ENCODE measurements at places on chromosomes 1 and 21. TPM values are rescaled to one million over a fixed set of nuclear protein-coding genes. Genes with fewer than 3 reads are reported as not detected.
A peak's percentile ranks its signal among the peaks of the same experiment; 100 is the strongest.

The RCSD1 gene
- total RNA-seq, result 84.9 TPM

The SPATA21 gene
- not detected for total RNA-seq

The CCDC17 gene
- 2.5 TPM for total RNA-seq

The LEFTY1 gene
- total RNA-seq, result not detected

The DMBX1 gene
- total RNA-seq, result not detected

The RHD gene
- not detected for total RNA-seq

The TMEM35B gene
- 15.0 TPM for total RNA-seq

The TIE1 gene
- total RNA-seq, result 2.9 TPM

The RGS8 gene
- total RNA-seq, result not detected

The LINGO4 gene
- not detected for total RNA-seq

The LHX8 gene
- total RNA-seq, result not detected

DNA sequence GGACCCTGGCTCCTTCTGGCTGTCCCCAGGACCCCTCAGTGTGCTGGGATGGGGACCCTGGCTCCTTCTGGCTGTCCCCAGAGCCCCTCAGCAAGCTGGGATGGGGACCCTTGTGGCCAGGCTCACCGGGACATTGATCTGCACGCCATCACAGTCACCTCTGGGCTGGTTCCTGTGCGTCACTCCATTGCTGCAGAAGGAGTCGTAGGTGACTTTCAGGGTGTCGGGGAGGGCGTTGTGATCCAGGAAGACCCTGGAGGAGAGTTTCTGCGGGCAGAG is 19.7 kb upstream of the PTTG1IP start:
- H3K4me1 ChIP-seq, result peaks cover 5% of the 10 kb centered on the region
- no peaks in the 10 kb centered on the region for H3K27me3 ChIP-seq
- peaks cover 32% of the 10 kb centered on the region for H3K36me3 ChIP-seq
- H3K27ac ChIP-seq, result no peak overlapping the region

- H3K27me3 ChIP-seq, result peaks cover 70% of the 10 kb centered on the region
- peaks cover 3% of the 10 kb centered on the region for H3K36me3 ChIP-seq
- H3K4me1 ChIP-seq, result peaks cover 31% of the 10 kb centered on the region
- H3K4me3 ChIP-seq, result no peak overlapping the region
- DNase-seq, result peak; percentile 39
- no peak overlapping the region for H3K27ac ChIP-seq
Measured at GRCh38 chr21:38478782-38479181, 19.5 kb downstream of the ERG start.

DNA sequence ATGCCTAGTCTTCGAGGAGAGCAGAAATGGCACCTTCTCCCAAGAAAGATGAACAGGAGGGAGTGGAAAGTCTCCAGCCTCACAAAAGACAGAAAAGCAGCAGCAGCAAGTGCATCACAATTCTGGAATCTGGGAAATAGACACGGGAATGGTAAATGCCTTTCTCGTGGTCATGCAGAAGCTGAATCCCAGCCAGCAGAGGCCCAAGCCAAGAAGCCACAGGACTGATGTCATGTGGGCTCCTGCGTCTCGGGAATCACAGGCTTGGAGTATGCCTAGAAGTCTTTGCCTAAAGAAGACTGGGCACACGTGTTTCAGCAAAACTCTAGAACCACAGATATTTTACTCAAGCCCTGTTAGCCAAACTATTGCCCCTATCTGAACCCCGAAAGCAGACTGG is 260.3 kb upstream of the PLD5 start:
- DNase-seq, result no peak
- H3K4me3 ChIP-seq, result no peak overlapping the region
- no peaks in the 10 kb centered on the region for H3K27me3 ChIP-seq

- H3K4me1 ChIP-seq, result no peaks in the 10 kb centered on the region
- no peaks in the 10 kb centered on the region for H3K27me3 ChIP-seq
- DNase-seq, result no peak
- no peaks in the 10 kb centered on the region for H3K36me3 ChIP-seq
Measured at GRCh38 chr1:242754125-242754524, 229.6 kb upstream of the PLD5 start.

GRCh38 chr1:30883389-30884172 is 25.0 kb downstream of the SDC3 start:
- H3K4me3 ChIP-seq, result no peak overlapping the region
- DNase-seq, result no peak
- no peaks in the 10 kb centered on the region for H3K36me3 ChIP-seq

GRCh38 chr1:78432016-78432415 is 58.8 kb upstream of the PTGFR start:
- H3K4me1 ChIP-seq, result no peaks in the 10 kb centered on the region
- no peak for DNase-seq
- H3K27ac ChIP-seq, result no peak overlapping the region
- H3K4me3 ChIP-seq, result no peak overlapping the region

- H3K27ac ChIP-seq, result no peak overlapping the region
- H3K4me3 ChIP-seq, result no peak overlapping the region
- no peaks in the 10 kb centered on the region for H3K27me3 ChIP-seq
- H3K4me1 ChIP-seq, result peaks cover 12% of the 10 kb centered on the region
- no peak for DNase-seq
Measured at GRCh38 chr21:28737674-28738419, 254.8 kb downstream of the LTN1 start.

GRCh38 chr1:156100205-156100995 is 14.1 kb upstream of the LMNA start:
- no peak overlapping the region for H3K4me3 ChIP-seq
- no peaks in the 10 kb centered on the region for H3K27me3 ChIP-seq
- H3K4me1 ChIP-seq, result peaks cover 70% of the 10 kb centered on the region
- DNase-seq, result no peak
- no peaks in the 10 kb centered on the region for H3K36me3 ChIP-seq

DNA sequence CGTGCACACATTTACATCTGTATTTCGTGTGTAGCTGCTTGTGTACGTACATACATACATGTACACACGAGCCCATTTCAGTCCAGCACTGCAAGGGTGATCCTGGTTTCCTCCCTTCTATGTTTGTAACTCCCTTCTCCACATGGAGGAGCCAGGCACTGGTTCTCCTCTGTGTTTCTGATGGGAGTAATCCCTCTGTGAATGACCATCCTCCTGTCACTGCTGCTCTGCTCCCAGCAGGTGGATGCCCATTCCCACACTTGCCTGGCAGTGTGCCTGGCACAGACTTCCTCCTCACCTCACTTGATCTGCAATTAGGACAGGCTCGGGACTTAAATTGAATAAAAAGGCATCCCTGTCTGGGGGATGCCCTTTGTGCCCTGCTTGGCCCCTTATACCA is 37.1 kb downstream of the TRAPPC10 start:
- DNase-seq, result no peak
- peaks cover 17% of the 10 kb centered on the region for H3K4me1 ChIP-seq
- H3K27ac ChIP-seq, result peak overlapping the region; percentile 42
- no peak overlapping the region for H3K4me3 ChIP-seq

GRCh38 chr1:53616511-53616910 is 122.5 kb downstream of the GLIS1 start:
- no peaks in the 10 kb centered on the region for H3K4me1 ChIP-seq
- no peak overlapping the region for H3K4me3 ChIP-seq
- no peak overlapping the region for H3K27ac ChIP-seq
- no peaks in the 10 kb centered on the region for H3K27me3 ChIP-seq

GRCh38 chr1:203558064-203558760 is 64.3 kb downstream of the OPTC start:
- H3K4me3 ChIP-seq, result no peak overlapping the region
- DNase-seq, result no peak
- no peaks in the 10 kb centered on the region for H3K4me1 ChIP-seq
- H3K27ac ChIP-seq, result no peak overlapping the region
- peaks cover 12% of the 10 kb centered on the region for H3K27me3 ChIP-seq
- no peaks in the 10 kb centered on the region for H3K36me3 ChIP-seq

DNA sequence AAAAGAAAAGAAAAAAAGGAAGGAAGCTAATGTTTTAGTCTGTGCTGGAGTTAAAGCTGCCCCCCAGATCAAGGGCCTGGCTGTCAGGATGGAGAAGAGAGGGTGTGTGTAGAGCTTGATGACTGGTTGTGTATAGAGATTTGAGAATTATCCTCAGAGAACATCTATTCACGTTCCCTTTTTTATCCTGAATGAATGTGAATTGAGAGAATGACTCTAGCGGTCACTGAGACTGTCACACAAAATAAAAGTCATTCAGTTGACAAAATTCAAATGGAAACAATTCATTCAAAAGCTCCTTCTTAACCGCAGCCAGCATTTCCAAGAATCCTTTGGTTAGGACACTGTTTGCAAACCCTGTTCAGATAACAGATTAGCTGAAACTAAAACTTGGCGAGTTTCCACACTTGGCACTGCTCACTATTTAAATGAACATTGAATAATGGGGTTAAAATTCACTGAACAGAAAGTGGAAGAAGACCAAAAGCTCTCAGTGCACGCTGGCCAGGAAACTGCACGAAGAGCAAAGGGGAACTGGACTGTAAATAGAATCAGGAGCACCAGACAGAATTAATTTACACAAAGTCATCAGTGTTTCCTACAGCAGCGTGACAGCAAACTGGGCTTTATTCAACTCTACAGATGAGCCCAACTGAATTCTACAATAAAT is 13.6 kb upstream of the FAM89A start:
- no peaks in the 10 kb centered on the region for H3K36me3 ChIP-seq
- H3K4me3 ChIP-seq, result peak overlapping the region; percentile 32
- peak; percentile 12 for DNase-seq

DNA sequence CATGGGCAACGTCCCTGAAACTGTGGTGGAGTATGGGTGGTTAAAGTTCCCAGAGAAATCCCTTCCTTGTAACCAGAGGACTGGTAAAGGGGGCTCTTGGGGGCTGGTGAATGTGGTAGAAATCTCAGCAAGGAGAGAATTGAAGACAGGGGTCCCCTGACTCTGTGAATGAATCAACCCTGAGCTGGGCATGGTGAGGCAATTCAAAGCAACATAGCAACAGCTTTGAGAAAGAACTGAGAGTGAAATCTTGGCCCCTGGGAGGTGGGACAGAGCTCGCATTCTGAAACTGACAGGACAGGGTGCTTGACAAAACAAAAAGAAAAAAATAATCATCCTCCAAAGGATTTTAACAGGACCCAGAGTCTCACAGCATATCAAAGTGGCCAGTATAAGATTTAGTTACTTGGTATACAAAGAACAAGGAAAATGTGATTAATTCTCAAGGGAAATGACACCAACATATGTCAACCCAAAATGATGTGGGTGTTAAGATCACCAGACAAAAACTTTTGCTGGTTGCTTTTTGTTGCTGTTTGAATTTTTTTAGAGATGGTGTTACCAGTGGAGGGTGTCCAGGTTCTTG is 11.7 kb upstream of the SUMO3 start:
- H3K27me3 ChIP-seq, result peaks cover 10% of the 10 kb centered on the region
- H3K4me1 ChIP-seq, result peaks cover 15% of the 10 kb centered on the region
- H3K4me3 ChIP-seq, result no peak overlapping the region

- H3K4me1 ChIP-seq, result peaks cover 30% of the 10 kb centered on the region
- DNase-seq, result no peak
- no peak overlapping the region for H3K27ac ChIP-seq
- H3K4me3 ChIP-seq, result no peak overlapping the region
- no peaks in the 10 kb centered on the region for H3K36me3 ChIP-seq
- peaks cover 5% of the 10 kb centered on the region for H3K27me3 ChIP-seq
Measured at GRCh38 chr1:203600782-203601513, 25.7 kb upstream of the ATP2B4 start.

- H3K4me3 ChIP-seq, result no peak overlapping the region
- DNase-seq, result no peak
- no peak overlapping the region for H3K27ac ChIP-seq
- H3K4me1 ChIP-seq, result no peaks in the 10 kb centered on the region
Measured at GRCh38 chr1:174700775-174701174, 253.0 kb downstream of the GPR52 start.

- no peak for DNase-seq
- H3K4me3 ChIP-seq, result no peak overlapping the region
- H3K4me1 ChIP-seq, result no peaks in the 10 kb centered on the region
- H3K27ac ChIP-seq, result no peak overlapping the region
- no peaks in the 10 kb centered on the region for H3K36me3 ChIP-seq
Measured at GRCh38 chr1:25651036-25651640, 34.5 kb downstream of the MAN1C1 start.

DNA sequence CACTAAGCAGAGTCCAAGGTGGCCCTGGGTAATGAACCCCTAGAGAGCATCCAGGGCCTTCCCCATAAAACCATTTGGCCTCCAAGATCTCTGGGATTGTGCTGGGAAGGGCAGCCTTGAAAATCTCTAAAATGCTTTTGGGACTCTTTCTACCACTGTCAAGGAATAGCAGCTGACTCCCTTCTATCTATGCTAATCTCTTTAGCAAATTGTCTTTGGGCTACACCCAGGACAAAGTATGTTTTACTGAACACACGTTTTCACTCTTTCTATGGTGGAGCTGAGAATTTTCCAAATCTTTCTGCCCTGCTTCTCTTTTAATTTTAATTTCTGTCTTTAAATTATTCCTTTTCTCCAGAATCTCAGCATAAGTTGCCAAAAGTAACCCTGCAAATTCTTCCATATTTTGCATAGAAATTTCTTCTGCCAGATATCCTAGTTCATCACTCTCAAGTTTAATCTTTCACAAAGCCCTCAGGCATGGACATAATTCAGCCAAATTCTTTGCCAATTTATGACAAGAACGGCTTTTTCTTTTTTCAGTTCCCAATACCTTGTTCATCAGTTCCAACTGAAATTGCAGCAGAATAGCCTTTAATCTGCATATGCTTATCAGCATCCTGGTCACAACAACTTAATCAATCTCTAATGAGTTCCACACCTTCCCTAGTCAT is 687.0 kb upstream of the ADGRL4 start:
- DNase-seq, result no peak
- H3K27ac ChIP-seq, result no peak overlapping the region
- no peaks in the 10 kb centered on the region for H3K36me3 ChIP-seq
- no peaks in the 10 kb centered on the region for H3K27me3 ChIP-seq
- H3K4me1 ChIP-seq, result no peaks in the 10 kb centered on the region

- H3K4me1 ChIP-seq, result peaks cover 4% of the 10 kb centered on the region
- H3K36me3 ChIP-seq, result no peaks in the 10 kb centered on the region
- DNase-seq, result no peak
Measured at GRCh38 chr1:203135636-203136305, 8.2 kb downstream of the ADORA1 start.

- peak overlapping the region; percentile 97 for H3K27ac ChIP-seq
- peaks cover 62% of the 10 kb centered on the region for H3K4me1 ChIP-seq
- H3K36me3 ChIP-seq, result peaks cover 12% of the 10 kb centered on the region
- peak overlapping the region; percentile 59 for H3K4me3 ChIP-seq
- no peak for DNase-seq
- H3K27me3 ChIP-seq, result no peaks in the 10 kb centered on the region
Measured at GRCh38 chr1:116825720-116826438, 71.6 kb downstream of the CD2 start.

DNA sequence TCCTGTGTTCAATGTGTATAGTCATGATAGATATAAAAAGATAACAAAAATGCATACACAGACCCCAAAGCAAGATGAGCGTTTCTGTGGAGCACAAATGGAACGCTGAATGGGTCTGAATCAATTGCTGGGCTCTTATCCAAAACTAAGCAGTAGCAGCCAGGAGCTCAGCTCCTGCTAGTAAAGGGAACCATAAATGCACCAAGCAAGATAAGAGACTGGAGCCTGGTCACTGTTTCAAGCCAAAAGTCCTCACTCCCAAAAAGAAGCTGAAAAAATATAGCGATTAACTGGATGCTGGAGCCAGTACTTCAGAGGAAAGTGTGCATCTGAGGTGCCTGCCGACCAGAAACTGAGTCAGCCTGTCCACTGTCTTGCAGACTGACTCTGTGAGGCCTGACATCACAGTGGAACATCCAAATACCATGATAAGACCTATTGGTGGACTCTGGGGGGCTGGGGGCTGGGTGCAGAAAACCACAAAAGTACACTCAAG is 68.9 kb downstream of the LRRC8C start:
- no peak for DNase-seq
- H3K27ac ChIP-seq, result peak overlapping the region; percentile 79
- peaks cover 82% of the 10 kb centered on the region for H3K36me3 ChIP-seq
- peaks cover 74% of the 10 kb centered on the region for H3K4me1 ChIP-seq
- H3K27me3 ChIP-seq, result no peaks in the 10 kb centered on the region
- H3K4me3 ChIP-seq, result no peak overlapping the region
